NCI-H1417 treated with DMSO at 0.1 percent for 48 hours (cell line): ENCODE measurements at places on chromosomes 11 and 22.

DNA sequence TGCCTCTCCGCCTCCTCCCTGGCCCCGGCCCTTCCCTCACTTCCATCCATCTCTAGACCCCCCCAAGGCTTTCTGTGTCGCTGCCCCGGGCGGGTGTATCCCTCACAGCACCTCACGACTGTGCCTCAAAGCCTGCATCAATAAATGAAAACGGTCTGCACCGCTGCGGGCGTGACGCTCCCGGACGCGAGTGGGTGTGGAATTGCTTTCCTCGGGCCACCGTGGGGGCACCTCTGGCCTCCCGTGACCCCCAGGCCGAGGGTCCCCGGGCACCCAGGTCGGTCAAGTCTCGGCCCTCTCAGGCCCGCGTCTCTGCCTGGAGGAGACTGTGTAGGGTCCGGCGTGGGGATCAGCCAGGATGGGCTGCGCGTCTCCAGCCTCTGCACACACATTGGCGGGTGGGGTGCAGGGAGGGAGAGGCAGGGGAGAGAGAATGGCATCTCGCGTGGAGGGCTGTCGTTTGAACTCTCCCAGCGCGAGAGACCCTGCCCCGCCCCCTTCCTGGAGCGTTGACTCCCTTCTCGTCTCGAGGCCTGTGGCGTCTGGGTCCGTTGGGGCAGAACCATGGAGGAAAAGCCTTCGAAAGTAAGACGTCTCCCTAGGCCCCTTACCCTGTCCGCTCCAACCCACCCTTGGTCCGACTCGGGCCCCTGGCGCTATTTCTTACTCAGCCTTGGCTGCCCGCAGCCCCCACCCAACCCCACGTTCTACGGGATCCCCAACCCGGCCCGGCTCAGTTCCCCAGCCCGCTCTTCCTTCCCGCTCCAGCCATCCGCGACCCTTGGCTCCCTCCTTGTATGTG, at the start of gene CATSPERZ:
Gene CATSPERZ (plus strand): TSS at position 512 of the 802 bp plus-strand sequence. CDS start 53 bp downstream, at position 565.
- DNase-seq = no peak

- no peak for DNase-seq
Observed at GRCh38 chr11:12435264-12435663, 57.9 kb downstream of the PARVA start.

- DNase-seq = no peak
Observed at GRCh38 chr22:33684087-33684486, 236.2 kb downstream of the LARGE1 start.

GRCh38 chr11:19526119-19526518, 186.5 kb upstream of the NAV2 start:
- DNase-seq = no peak

DNA sequence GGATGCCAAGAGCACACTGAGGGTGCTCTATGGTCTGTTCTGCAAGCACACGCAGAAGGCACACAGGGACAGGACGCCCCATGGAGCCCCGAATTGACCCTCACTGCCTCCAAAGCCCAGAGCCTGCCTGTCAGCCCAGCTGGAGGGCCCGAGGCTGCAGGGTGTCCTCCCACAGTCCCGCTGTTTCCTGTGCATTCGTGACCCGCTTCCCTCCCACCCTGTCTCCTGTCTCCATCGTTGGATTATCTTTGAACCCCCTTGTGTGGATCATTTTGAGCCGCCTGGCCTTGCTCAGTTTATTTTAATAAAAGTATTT, 25.6 kb downstream of the PARVG start:
- DNase-seq = no peak

GRCh38 chr11:77112641-77113381, 10.2 kb downstream of the OMP start:
- DNase-seq = no peak

DNA sequence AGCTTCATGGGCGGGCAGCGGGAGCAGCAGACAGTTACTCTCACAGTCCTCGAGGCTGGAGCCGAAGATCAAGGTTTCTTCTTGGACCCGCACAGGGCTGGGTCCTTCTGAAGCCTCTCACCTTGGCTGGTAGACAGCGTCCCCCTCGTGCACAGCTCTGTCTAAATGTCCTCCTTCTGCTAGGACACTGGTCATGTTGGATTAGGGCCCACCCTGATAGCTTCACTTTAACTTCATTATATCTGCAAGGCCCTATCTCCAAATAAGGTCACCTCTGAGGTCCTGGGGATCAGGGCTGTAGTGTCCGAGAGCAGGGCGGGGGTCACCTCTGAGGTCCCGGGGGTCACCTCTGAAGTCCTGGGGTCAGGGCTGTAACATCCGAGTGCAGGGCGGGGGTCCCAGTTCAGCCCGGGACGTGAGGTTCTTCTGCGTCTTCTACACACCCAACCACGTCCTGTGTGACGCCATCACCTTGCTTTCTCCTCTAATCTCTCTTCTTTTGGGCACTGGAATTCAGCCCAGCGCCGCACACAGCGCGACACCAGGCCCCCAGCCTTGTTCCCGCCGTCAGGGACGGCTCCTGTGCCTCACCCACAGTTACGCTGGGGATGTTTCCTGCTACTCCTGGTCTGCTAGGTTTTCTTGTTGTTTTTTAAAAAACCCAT, 34.1 kb upstream of the TOLLIP start:
- DNase-seq = no peak

GRCh38 chr22:29885610-29886009, 2.6 kb downstream of the MTMR3 start:
- no peak for DNase-seq

DNA sequence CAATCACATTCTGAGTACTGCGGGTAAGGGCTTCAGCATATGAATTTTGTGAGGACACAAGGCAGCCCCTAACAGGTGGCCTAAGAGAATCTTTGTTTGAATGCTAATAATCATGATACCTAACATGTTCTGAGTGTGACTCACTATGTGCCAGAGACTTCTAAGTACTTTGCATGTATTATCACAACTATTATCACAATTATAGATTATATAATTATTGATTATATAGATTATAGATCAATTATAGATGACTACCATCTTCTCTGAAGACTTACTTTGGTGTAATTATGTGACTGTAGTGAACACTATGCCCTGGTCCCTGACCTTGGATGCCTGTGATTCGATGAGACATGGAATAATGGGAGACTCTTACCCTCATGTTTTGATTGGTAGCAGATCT, 62.6 kb downstream of the FLI1 start:
- DNase-seq = no peak

- DNase-seq = no peak
Observed at GRCh38 chr11:103903621-103904323, 132.7 kb upstream of the DDI1 start.

GRCh38 chr22:24465566-24465965, 29.6 kb upstream of the UPB1 start:
- no peak for DNase-seq

GRCh38 chr22:32746732-32747131, 54.8 kb upstream of the TIMP3 start:
- no peak for DNase-seq

- DNase-seq = no peak
Observed at GRCh38 chr11:101863361-101863760, 51.4 kb upstream of the CEP126 start.

DNA sequence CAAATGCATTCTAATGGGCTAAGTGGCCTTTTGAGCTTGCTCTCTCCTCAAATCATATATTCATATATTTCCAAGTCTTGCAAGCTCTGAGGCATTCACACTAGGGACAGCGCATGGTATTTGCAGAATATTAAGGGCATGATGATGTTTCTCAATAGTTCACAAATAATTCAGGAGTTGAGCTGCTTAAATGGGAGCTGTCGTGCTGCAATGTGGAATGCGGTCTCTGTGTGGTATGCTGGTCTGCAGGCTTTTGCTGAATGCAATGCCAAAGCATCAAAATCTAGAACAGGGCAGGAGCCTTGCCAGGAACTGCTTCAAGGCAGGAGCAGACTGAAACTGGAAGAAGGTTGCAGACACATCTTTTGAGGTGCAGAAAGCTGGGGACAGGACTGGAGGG, 1060.0 kb downstream of the TBC1D22A start:
- DNase-seq = no peak

DNA sequence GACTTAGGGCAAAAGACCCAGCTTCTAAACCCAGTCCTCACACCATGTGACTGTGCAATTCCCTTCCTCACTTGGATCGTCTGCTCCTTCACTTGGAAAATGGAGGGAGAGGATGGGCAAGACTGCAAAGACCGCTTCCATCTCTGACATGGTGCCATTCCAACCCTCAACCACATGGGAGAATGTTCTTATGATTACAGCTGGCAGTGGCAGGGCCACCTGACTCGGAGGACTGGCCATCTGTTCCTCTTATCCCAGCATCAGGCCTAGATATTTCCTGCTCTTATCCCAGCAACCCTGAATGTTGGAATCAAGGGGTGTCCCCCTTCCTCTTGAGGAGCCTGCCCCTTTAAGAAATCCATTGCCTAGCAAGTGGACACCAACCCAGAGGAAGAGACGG, 15.4 kb downstream of the DSCAML1 start:
- DNase-seq = no peak

DNA sequence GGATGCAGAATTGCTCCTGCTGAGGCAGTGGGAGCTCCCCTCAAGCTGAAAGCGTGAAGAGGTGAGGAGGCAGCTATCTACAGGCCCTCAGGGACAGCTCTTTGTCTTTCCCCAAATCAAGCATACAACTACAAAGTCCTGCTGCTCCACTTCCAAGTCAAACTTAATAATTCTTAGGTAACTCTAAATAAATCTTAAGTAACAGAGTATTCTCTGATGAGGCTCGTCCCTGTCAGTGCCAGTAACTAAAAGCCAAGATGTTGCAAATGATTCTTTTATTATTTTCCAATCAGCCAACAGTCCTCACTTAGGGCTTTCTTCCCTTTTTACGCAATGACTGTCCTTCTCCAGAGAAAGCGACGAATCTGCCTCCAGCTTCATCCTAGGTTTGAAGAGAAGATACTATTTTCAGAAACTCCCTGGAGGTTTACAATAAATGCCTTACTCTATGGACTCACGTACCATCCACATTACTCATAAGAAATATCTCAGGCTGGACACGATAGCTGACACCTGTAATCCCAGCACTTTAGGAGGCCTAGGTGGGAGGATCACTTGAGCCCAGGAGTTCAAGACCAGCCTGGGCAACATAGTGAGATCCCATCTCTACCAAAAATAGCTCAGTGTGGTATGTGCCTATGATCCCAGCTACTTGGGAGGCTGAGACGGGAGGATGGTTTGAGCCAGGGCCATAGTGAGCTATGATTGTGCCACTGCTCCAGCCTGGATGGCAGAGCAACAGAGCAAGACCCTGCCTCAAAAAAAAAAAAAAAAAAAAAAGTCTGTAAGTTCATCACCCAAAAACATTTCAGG, 3.1 kb upstream of the C22orf39 start:
- DNase-seq = no peak

GRCh38 chr11:78310500-78310909, 107.1 kb downstream of the GAB2 start:
- no peak for DNase-seq

DNA sequence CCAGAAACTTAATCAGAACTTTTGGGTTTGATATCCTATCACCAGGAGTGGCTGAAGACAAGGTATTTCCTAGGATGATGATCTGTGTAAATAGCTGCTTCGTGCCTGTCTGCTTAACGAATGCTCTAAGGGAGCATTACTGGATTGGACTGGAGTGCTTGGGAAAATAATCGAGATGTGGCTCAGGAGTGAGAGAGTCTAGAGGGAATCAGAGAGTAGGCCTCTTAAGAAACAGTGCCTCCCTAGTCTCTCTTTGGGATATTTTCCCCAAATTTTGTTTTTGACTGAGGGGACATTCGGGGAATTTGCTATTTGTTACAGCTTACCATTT, 2.5 kb downstream of the MAML2 start:
- DNase-seq = no peak

- DNase-seq = no peak
Observed at GRCh38 chr11:17603056-17603825, 56.2 kb downstream of the OTOG start.

DNA sequence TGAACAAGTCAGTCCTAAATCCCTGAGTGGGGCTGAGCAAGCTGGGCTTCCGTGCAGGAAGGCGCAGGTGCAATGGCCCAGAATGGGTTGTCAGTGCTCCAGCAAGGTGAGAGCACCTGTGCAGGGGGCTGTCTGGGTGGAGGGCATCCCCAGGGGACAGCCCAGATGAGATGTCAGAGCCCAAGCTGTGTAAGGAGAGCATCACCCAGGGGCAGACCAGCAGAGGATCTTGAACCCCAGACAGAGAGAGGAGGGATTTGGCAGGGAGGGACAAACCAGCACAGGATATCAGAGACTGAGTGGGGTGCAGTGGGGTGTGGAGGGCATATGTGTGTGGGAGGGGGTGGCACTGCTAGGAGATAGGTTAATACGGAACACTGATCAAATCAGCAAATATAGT, 114.9 kb upstream of the TMEM45B start:
- no peak for DNase-seq

DNA sequence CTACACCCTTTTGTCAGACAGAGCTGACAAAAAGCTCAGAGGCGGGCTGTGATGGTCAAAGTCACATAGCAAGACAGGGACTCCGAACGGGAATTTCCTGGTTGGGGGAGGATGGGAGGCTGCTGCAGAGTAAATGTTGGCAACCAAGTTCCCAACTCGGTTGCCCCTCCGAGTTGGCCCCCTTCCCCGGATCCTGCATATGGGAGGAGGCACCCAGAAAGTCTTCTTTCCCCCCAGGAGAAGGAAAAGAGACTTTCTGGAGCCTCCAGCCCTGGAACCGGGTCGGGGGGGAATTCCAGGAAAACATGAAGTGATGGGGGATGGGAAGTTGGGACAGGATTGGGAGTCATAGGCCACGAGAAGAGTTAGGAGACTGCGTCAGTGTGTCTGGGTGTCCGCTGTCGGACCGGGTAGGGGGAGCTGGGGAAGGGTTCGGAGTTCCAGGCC, 614 bp downstream of the SELENOM start:
- no peak for DNase-seq

- DNase-seq = no peak
Observed at GRCh38 chr11:15886866-15887265, 469.5 kb downstream of the SOX6 start.

DNA sequence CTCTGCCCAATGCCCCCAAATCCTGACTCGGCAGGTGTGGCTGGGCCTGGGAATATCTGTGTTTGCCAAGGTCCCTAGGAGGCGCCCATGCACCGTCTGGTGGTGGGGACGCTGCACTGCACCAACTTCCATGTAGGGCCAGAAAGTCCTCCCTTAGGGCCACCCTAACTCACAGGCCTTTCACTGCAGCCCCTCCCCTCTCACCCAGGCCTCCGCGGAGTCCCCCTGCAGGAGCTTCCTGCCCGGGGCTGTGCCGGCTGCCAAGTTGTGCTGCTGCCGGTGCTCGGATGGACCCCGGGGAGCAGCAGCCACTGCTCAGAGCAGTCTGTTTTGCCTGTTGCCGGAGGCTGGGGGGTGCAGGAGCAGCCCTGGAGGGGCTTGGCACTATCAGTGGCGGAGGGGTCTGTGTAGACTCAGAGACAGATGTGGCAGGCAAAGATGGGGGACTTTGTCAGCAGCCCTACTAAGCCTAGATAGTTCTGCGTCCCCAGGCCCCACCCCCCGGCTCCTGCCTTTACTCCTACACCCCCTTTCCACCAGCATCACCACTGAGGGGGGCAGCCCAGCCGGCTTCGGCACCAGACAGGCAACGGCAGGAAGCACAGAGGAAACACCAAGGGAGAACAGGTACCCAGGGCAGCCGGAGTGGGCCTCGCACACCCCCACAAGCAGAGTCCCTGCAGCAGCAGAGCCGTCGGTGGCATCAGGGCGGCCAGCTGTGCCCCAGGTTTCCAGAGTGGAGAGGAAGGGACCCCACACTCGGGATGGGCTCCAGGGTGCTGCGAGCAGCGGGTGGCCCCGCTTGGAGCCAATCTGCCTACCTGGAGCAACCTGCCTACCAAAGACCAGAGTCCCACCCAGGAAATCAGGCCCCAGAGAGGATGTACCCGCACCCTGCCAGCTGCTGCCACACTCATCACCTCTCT, 124.3 kb downstream of the TRIM29 start:
- no peak for DNase-seq

GRCh38 chr11:121928597-121929580, 187.1 kb downstream of the BLID start:
- no peak for DNase-seq
